Caki2 (cell line): ENCODE measurements at places on chromosomes 4 and X.

GRCh38 chrX:16958356-16958755 lies 11.9 kb downstream of the REPS2 start:
- DNase-seq = no peak

DNA sequence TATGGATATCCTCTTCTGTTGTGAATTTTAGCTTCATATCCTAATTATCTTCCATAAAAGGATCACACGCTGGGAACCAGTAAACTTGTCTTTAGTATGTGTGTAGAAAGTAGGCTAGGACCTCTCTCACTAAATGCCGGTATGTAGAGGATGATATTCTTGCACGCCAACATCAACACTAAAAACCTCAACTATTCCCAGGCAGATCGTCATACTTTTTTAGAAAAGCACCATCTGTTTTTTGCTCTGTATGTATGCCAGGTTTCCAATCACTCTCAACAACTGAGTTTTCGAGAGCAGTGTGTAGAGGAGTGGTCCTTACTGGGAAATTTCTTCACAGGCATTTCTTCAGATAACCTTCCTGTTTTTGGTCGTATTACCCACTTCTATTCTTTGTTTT lies 283.6 kb downstream of the GALNTL6 start:
- DNase-seq = no peak

- DNase-seq = no peak
These were observed 139.3 kb upstream of the MXRA5 start for GRCh38 chrX:3485727-3486126.

GRCh38 chr4:104859601-104860237 lies 287.0 kb upstream of the TET2 start:
- DNase-seq = no peak

DNA sequence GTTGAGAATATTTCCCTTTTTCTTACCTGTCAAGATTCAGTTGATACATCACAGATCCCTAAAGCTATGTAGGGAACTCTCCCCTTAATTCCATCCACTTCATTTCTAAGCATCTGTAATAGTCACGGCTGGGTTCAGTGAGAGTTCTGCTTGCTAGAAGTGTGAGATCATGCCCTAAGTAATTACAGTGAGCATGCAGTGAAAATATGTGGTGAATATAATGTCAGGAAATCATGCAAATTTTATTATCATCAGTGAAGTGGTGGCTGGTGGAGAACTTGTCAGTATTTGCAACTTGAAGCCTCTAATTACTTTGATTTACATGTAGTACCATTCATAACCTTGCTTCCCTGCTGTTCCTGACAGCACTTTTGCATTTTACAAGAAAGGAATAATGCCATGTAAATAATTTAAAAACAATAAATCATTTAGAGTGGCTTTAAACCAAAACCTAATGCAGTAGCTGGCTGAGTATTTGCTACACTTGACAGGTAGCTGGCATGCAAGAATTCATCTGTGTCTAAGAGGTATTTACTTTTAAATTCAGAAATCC lies 28.3 kb upstream of the CFAP299 start:
- DNase-seq = no peak

DNA sequence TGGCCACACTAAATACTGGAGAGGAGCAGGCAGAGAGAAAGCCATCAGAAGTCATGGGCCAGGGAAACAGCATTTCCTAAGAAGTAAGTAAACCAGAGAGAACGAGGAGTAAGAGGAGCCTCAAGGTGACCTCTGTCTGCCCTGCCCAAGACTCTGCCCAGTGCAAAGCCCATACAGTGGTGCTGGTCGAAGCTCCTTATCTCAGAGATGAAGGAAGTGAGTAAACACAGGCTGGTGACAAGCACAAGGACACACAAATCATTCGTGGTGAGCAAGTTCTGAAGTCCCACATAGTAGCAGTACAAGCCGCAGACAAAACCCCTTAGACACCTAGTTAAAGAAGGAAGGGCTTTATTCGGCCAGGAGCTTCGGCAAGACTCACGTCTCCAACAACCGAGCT lies 62.7 kb downstream of the DCTD start:
- no peak for DNase-seq

DNA sequence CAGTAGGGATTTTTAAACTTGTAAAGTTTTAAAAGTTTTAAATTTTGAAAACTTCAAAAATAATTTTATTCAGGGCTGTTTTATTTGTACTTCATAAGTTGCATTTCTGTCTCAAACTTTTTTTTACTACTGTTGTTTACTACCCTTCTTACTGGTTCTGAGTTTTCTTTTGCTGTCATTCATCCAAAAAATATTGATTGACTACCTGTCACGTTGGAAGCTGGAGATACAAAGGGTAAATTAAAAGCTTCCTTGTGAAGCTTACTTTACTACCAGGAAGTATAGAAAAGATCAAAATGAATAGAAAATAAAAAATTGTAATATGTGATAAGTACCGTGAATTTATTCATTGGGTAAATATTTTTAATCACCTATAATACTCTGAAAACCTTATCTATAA lies 49.4 kb upstream of the MCUB start:
- no peak for DNase-seq

GRCh38 chr4:109434007-109434971 lies 674 bp downstream of the SEC24B start:
- peak; percentile 33 for DNase-seq

- no peak for DNase-seq
These were observed 90.4 kb downstream of the COL4A6 start for GRCh38 chrX:108347800-108348199.

DNA sequence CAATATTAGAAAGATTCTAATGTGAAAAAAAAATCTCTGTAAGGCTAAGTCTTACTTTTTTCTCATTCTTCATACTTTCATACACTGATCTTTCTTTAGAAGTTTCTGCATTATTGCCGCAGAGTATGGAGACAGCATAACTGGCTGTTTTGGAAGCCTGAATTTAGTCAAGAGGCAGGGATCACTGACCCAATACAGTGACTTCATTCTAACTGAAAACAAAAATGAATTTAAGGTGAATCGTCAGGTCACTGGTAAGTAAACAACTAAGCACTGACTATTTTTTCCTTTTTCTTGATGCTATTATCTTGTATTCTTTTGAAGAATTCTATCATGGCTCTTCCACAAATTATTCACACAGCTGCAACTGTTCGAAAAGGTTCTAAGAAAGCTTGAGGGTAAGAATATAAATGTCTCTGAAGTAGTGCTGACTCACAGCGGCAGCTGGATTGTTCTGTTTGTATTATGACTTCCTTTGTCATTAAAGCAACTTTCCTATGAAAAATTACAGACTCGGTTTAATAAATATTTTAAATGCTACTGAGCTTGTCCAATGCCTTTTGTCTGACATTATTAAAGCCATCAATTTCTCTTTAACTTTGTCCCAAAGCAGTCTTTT lies 609.3 kb downstream of the FSTL5 start:
- DNase-seq = peak; percentile 46

DNA sequence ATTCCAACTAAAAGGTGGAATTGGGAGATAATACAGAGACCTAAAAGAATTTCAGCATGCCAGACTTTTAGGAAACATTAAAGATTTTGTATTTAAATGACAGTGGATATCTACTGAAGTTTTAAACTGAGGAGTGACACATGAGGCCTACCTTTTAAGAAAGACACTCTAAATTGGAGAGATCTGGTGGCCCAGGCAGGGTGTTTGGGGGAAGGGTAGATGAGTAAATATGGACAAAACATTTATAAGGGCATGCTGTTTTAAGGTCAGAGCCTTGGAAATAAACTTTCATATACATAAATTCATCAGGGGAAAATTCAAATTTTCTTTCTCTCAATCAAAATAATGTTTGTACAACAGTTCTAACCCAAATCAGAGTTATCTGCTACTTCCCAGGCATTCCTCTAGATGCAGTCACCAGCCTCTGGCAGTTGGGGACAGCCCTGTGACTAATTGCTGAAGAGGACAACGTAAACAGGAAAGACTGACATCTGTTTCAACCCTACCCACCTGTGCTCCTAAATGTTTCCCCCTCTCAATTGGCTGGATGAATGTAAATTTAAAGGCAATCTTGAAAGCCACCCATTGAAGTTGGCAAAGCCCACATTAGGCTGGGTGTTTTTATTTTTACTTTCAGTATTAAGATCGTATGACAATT lies 1646.9 kb upstream of the ADGRL3 start:
- DNase-seq = peak; percentile 31

GRCh38 chr4:22192084-22192511 lies 243.5 kb upstream of the KCNIP4 start:
- DNase-seq = peak; percentile 14

DNA sequence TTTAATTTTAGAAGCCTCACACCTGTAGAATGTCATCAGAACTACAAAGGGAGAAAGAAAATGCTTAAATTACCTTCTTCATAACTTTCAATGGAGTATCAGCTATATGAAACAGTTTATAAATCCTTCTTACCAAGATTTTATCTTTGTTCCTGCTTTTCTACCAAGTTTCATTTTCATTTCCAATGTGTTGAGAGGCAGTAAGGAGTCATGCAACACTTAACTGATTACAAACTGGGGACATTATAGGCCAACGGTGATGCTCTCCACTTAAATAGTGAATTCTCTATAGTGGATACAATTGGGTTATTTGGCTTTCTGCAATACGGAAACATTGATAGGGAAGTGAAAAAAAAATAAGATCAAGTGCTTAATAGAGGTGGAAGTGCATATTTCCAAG lies 145.2 kb upstream of the FTHL17 start:
- no peak for DNase-seq

- DNase-seq = no peak
These were observed 204.4 kb downstream of the NSUN7 start for GRCh38 chr4:40954088-40954668.

- no peak for DNase-seq
These were observed 449.8 kb downstream of the INPP4B start for GRCh38 chr4:142396279-142396678.

- no peak for DNase-seq
These were observed 487.7 kb upstream of the INTU start for GRCh38 chr4:127145006-127145540.

GRCh38 chrX:347351-348117 lies 28.9 kb upstream of the GTPBP6 start:
- no peak for DNase-seq

- DNase-seq = no peak
These were observed 8.9 kb upstream of the TMA16 start for GRCh38 chr4:163485589-163485988.

GRCh38 chr4:36183665-36184393 lies 60.5 kb downstream of the ARAP2 start:
- no peak for DNase-seq

- DNase-seq = no peak
These were observed 57.0 kb upstream of the PPP2R3B start for GRCh38 chrX:443536-444210.

GRCh38 chr4:185405296-185405999 lies 8.8 kb downstream of the ANKRD37 start:
- no peak for DNase-seq

DNA sequence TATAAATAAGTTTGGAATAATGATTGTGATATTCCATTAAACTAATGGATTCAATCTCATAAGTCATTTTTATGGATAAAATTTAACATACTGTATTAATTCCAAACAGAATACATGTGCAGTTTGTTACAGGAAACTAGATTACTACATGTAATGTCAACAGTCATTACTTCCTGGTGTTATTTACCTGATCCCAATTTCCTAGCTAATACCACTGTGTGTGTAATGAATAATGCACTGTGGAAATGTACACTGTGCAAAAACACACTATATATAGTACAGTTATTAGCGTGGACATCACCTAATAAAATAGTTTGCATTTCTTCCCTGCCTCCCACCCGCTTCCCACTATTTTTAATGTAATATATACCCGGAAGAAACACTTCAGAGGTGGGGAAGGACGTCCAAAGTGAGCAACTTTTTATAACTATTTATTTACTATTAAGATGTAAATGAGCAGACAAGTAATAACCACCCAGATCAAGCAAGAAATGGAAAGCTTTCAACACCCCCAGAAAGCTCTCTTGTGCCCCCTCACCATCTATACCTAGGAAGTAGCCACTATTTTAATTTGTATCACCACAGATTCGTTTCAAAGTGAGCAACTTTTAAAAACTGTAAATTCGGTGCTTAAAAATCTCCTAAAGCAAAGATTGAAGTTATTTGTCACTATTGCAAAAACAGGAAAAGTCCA lies 219.1 kb downstream of the THOC2 start:
- DNase-seq = no peak

DNA sequence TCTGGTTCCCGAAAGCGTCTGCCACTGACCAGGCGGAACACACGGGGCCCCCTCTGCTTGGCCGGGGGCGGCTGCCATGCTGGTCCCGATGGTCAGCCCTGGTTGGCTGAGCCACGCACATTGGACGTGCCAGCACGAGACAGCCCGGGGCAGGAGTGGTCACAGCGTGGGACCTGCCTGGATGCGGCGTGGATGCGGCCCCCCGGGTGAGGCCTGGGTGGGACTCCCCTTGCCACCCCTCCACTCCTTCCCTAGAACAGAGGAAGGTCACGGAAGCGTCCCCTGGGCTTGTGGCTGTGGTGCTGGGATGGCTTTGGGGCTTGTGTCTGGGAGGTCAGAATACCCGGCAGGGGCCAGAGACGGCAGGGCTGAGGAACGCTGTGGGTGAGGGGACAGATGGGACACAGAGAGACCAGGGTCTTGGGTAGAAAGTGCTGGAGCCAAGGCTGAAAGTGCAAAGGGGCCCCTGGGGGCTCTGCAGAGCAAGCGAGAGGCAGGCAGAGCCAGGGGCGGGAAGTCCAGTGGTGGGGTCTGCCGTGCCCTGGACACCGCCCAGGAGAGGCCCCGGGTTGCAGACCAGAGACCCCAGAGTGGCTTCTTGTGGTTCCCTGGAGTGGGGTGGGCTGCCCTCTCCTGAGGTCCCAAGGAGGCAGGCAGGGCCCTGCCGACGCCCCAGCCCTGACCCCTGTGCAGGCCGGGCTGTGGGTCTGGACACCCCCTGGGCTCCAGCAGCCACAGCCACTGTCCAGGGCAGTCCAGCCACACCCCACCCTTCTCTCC lies 8.6 kb upstream of the CPLX1 start:
- no peak for DNase-seq

DNA sequence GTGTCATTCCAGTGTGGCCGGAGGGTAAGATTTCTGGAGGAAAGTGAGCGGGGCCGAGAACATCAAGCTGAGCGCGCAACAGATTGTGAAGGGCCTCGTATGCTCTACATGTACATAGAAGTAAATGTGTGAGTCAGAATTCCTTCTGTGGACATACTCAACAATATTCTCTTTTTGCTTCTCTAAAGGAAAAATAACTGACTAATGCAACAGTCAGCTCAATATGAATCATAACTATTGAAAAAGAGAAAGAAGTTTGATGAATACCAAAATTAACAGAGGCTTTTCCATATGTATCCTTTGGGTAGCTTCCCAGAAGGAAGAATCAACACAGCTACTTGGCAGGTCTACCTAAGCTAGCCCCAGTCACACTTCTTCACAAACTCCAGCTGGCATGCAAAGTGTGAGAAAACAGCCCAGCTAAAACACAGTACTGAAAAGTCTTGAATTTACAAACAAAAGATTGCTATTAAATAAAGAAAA lies 87.5 kb upstream of the ZFP42 start:
- no peak for DNase-seq

- DNase-seq = no peak
These were observed 8.5 kb downstream of the RAB9A start for GRCh38 chrX:13697455-13697854.
